ENCODE measurements at places on chromosomes 1 and 21.
A peak's percentile ranks its signal among the peaks of the same experiment; 100 is the strongest.

- no peak for DNase-seq
Measured at GRCh38 chr1:73604739-73605138, 593.2 kb downstream of the LRRIQ3 start.

- DNase-seq: no peak
Measured at GRCh38 chr1:116793357-116793935, 39.2 kb downstream of the CD2 start.

DNA sequence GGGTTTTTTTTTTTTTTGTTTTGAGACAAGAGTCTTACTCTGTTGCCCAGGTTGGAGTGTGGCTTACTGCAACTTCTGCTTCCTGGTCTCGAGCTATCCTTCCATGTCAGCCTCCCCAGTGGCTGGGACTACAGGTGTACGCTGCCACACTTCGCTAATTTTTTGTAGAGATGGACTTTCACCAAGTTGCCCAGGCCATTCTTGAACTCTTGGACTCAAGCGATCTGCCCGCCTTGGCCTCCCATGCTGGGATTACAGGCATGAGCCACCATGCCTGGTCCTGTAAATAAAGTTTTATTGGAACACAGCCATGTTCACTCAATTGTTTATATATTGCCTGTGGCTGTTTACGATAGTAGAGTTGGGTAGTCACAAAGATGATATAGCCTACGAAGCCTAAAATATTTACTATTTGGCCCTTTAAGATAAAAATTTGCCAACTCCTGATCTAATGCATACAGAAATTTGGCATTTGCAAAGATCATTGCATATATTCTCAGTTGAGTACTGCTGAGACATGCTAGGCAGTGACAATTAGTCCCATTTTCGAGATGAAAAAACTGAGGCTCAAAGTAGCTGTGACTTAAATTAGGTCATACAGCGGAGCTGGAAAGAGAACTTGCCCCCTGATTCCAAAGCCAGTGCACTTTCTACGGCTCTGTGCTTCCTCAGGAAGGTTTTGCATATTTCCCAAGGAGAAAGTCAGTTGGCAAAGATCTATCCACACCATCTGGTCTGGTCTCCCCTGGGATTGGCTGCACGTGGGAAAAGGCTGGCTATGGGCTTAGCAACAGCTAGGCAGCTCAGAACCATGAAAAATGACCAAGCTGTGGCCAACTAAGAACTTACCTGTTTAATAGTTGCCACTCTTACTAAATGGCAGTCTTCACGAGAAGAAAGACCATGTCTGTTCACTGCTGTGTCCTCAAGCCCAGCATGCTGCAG, 19.4 kb downstream of the MECR start:
- no peak for DNase-seq

DNA sequence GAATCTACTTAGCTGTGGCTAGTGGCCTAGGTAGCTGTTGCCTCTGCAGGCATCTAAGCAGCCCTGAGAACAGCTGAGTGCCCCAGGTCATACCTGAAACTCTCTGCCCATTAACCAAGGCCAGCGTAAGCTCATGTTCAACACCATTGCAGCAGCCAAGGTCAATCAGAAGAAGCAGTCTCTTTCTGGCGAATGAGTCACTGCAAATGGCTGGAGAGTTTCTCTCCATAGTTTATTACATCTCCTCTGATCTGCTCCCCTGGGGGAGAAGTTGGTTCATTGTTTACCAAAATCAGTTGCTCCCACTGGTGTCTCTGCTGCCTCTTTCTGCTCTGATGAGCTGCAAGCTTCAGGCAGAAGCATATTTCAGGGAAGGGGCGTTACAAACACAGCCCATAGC, 6.9 kb upstream of the BCL9 start:
- DNase-seq: no peak

GRCh38 chr1:106754957-106755356, 301.5 kb upstream of the PRMT6 start:
- DNase-seq: no peak

DNA sequence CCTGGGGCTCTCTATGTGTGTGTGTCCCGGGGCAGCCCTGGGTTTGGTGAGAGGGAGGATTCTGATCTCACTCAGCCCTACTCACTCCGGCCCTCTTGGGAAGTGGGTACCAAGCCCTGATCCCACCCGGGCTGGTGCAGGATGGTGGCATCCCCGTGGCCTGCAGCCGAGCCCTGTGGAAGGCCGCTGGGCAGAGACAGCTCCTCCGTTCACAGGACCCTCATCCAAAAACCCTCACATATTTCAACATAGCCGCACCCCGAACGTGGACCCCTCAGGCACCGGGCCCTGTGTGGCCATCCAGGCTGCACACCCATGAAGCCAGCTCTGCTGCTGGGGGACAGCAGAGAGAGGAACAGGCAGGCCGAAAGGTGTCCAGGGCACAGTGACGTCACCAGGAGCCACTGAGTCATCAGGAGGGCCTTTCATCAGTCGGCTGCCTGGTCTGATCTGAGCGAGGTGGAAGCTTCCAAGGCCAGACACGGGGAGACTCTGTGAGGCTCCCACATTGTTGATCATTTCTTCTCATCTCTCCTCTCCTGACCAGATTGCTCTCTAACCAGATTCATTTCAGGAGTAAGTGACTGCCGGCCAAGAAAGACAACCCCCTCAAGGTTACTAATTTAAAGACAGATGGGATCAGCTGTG, 16.2 kb upstream of the GPR157 start:
- DNase-seq: no peak

- no peak for DNase-seq
Measured at GRCh38 chr1:193270996-193271395, 84.6 kb upstream of the B3GALT2 start.

GRCh38 chr1:200739702-200740570, 1.2 kb downstream of the CAMSAP2 start:
- DNase-seq: peak; percentile 77

- no peak for DNase-seq
Measured at GRCh38 chr1:173206816-173207568, at the start of gene TNFSF4. TSS of gene TNFSF4 (minus strand) at chr1:173207331. CDS start at chr1:173207176, 155 bp downstream.

GRCh38 chr21:15264084-15264665, 199.4 kb upstream of the NRIP1 start:
- no peak for DNase-seq

- DNase-seq: no peak
Measured at GRCh38 chr1:235720544-235720943, 71.0 kb upstream of the GNG4 start.

DNA sequence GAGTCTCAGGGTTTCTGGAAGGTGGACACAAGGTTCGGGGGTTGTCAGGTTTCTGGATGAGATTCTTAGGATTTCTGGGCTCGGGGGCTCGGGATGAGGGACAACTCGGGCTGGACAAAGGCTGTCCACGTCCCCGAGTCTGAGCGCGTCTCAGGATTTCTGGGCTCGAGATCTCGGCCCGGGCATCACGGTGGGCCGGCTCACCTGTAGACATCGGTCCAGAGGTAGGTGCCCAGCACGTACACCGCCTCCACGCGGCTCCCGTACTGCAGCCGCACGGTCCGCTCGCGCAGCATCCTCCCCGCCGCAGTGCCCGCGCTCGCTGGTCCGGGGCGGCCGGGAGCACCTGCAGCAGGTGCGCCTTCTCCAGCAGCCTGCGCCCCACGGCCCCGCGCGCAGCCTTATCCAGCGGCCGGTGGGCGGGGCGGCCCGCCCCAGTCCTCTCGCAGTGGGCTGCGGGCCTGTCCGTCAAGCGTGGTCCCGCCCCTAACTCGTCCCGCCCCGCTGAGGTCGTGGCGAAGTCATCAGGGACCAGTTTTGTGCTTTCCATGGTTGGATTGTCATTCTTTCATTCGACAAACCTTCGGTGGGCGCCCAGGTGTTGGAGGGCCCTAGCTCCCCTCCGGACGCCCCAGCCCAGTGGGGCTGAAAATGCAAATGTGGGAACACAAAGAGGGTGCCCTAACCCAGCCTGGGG, at the start of gene PADI2:
Gene PADI2 (minus strand): TSS at position 376 of the 697 bp plus-strand sequence. CDS start 80 bp downstream, at position 296.
- DNase-seq: peak; percentile 83

DNA sequence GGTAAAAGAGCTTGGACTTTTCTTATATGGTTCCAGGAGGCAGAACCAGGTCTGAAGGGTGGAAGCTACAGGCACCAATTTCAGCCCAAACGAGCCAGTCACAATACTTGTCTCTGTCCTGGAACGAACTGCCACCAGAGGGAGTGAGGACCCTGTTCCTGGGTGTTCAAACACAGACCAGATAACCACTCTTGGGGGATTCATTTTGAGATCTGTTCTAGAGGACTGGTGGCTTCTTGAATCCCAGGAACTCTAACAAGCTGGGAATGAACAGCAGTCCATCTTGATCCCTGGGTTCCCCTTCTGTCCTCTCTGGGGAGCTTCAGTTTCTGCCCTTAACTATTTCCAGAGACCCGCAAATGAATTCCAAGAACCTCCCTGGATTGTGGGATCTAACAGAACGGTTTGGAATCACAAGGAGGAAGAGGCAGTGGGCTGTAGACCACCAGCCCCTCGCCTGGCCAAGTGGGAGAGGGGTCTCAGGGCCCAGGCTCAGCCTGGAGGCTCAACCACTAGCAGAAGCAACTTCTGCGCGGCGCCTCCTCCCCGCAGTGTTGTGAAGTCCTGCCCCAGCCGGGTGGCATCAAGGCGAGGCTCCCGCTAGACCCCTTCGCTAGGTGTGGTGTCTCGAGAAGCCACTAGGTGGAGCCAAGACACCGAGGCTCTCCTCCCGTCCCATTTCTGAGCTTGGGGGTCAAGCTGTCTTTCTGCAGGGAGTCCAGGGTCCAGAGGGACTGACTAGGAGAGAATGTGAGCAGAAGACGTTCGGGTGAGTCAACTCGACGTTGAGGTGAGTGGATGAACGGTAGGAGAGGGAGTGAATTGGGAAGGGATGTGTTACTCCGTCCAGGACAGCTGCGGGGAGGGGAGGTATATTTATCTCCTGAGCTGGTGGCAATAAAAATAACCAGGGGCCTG, 12.1 kb upstream of the NES start:
- DNase-seq: peak; percentile 89

DNA sequence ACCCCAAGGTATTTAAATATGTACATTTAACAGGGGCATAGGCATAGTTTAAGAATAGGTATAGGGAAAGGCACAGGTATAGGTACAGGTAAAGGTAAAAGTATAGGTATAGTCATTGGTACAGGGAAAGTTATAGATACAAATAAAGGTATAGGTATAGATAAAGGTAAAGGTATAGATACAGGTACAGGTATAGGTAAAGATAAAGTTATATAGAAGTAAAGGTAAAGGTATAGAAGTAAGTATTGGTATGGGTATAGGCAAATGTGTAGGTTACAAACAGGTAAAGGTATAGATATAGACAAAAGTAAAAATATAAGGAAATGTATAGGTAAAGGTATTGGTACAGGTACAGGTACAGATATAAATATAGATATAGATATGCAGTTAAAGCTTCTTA, 137.2 kb downstream of the PCNX2 start:
- no peak for DNase-seq

GRCh38 chr1:80248886-80249285, 1242.4 kb upstream of the ADGRL4 start:
- no peak for DNase-seq

DNA sequence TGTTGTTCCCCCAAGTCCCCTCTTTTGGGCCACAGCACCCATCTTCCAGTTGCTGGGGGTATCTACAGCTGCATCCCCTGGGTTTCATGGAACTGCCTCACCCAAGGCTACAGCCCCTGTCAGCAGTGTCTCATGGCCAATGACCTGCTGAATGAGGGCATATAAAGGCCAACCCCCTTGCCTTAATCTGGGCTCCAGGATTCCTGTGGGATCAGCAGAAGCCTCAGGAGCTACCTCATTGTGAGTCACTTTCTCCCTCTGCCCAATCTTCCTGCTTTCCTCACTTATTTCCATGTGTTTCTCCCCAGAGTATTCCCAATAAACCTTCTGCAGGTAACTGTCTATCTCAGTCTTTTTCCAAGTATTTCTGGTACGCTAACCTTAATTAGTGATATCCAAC, 37.3 kb upstream of the SYT14 start:
- DNase-seq: no peak
